Stimulated activated effector memory CD8-positive, alpha-beta T cell treated with anti-CD3 and anti-CD28 coated beads, Interleukin-12 subunit alpha, Interleukin-12 subunit beta, amount 100 ng/mL, for 72 hours (primary cell): ENCODE measurements at places on chromosomes 12 and 14.

DNA sequence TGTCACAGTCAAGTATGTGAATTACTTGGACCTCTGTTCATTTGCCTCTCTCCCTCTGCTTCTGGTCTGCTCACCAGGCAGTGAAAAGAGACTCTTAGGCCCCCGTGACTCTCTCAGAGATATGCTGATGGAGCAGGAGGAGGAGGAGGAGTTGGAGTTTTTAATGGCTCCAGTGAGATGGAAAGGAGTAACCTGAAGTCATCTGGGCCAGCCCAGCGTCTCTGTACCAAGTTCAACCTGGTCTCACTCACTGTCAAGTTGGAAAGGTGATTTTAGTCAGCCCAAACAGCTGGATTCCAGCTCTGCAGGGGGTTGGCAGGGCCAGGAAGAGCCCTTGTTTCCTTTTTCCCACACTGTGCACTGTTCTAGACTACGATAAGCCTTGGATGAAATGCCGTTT lies 48.6 kb downstream of the SH2B3 start:
- DNase-seq, result no peak

DNA sequence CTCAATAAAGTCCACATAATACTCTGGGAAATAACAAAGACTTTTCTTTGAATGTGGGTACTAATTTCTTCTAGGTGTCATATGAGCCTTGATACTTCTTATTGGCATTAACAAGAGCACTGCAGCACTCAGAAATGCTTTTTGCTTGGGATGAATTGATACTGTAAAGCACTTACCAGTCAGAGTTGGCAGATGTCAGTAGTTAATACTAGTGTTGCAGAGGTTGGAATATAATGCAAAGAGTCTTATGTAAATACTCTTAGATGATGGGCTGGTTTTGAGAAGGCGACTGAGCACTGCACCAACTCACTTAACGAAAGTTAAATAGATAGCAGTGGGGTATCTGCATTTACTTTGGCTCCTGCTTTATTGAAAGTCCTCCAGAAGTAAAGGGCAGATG lies 25.6 kb upstream of the MBIP start:
- no peak for DNase-seq

- DNase-seq, result no peak
These were observed 8.4 kb upstream of the SIX1 start for GRCh38 chr14:60657456-60658210.

DNA sequence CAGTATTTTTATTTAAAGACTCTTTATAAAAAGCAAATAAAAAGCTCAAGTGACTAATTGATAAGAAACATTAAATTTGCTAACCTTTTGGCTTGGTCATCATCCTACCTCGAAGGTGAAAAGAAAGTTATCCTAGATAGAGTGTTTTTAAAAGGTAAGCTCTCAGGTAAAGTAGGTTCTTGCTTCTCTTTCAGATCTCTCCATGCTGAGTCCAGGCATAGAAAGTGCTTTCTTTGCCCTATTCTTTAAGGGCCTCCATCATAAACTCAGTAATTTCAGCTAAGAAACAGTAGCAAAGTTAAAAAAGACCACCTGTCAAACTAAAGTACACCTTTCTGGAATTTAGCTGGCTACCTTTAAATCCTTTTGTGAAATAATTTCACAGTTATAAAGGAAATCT lies 20.6 kb upstream of the ANHX start:
- DNase-seq, result no peak

GRCh38 chr12:102951841-102952240 lies 5.6 kb upstream of the ASCL1 start:
- DNase-seq, result no peak

DNA sequence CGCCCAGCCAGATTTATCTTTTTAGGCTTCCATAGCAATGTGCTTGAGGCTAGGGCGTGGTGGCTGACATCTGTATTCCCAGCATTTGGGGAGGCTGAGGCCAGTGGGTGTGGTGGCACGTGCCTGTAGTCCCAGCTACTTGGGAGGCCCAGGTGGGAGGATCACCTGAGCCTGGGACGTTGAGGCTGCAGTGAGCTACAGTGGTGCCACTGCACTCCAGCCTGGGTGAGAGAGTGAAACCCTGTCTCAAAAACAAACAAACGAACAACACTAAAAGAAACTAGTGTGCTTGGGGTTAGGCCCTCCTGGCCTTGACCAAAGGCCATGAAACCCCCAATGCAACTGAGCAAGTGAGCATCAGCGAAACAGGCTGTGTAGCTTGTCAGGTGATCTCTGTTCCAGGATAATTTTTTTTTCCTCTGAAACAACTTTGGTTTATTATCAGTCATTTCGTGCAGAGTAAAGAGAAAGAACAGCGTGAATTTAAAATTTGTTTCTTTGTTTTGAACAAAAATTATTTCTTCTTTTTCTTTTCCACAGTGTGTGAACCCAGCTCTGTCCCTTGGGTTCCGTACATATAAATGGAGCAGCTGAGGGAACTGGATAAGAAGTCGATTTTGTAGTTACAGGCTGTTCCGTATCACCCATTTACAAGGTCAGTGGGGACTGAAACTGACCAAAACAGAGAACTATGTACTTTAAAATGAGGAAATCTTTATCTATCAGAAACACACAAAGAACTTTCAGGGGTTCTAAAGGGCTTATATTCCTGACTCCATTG lies 8.8 kb upstream of the TUBA1C start:
- no peak for DNase-seq

DNA sequence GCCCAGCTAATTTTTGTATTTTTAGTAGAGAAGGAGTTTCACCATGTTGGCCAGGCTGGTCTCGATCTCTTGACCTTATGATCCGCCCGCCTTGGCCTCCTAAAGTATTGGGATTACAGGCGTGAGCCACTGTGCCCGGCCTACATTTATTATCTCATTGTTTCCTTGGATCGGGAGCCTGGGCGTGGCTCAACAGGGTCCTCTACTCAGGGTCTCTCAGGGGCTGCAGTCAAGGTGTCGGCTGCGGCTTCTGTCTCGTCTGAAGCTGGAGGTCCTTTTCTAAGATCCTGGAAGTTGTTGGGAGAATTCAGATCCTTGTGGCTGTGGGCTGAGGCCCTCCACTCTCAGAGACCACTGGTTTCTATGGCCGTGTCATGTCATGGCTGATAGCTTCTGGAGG lies 65.5 kb upstream of the SCN8A start:
- no peak for DNase-seq

DNA sequence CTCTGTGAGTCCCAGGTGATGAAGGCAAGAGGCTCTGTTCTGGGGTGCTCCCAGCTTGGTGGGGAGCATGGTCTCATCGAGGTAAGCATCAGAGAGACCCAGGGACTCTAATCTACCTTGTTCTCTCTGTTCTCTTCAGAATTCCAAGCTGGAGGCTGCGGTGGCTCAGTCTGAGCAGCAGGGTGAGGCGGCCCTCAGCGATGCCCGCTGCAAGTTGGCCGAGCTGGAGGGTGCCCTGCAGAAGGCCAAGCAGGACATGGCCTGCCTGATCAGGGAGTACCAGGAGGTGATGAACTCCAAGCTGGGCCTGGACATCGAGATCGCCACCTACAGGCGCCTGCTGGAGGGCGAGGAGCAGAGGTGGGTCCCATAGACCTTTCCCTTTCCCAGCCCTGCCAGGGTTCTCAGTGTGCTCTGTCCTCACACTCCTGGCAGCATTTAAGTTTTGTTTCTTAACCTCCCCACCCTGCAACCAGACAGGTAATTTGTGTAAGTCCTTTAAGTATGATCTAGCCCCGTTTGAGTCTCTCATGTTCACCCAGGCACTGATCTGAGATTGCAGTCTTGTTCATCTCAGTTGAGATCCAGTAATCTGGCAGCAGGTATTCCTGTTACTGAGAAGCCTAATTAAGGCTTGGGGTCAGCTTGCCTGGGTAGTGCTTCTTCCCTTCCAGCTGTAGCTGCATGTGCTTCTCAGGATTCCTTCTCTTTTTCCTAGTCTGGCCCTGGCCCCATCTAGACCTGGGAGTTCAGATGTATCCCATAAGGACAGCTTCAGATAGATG lies 14.8 kb upstream of the KRT81 start:
- DNase-seq, result no peak

- no peak for DNase-seq
These were observed 12.2 kb downstream of the PYM1 start for GRCh38 chr12:55915482-55915859.

DNA sequence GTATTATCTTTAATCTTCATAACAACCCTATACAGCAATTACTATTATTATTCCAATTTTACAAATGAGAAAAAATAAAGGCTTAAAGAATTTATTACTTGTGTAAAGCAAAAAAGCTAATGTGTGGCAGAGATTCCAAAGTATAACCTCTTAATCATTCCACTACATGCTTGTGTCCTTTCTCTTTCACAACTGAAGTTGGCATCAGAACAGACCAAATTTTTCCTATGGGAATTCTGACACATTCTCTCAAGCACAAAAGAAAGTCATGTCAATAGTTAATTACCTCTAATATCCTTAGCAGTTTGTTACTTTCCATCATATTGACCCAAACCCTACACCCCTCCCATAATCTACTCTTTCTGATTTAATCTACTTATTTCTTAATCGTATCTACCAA lies 86.7 kb downstream of the BCL2L14 start:
- DNase-seq, result no peak

GRCh38 chr12:85322715-85323114 lies 42.7 kb downstream of the ALX1 start:
- no peak for DNase-seq

DNA sequence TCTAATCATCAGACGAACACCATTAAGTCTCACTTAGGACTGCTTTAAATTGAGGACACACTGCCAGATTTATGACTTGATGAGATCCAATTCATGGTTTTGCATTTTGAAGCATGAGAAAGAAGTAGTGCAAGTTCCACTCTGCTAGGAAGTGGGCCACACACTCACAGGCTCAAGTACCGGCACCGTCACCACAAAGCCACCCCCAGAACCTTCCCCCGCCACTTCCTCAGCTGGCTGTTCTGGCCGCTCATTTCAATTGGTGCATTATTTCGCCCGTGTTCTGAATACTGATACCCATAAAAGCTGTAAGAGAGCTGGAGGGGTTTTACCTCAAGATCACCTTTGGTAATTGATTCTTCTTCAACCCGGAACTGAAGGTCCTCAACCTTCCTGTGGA lies 70.1 kb downstream of the CLIP1 start:
- no peak for DNase-seq

DNA sequence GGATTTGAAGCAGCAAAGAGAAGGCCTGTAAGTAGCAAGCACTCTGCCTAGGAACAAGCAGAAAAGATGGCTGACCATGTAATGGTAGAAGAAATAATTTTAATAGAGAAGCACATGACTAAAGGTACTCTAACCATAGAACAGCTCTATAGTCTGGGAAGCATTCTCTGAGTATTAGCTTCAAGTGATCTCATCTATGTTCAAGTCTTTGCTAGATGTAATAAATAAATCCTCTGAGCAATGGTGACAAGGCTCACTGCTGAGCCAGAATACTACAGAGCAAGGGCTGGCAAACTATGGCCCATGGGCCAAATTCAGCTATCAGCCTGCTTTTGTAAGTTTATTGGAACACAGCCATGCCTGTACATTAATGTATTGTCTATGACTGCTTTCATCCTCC lies 84.8 kb downstream of the PEBP1 start:
- DNase-seq, result no peak

DNA sequence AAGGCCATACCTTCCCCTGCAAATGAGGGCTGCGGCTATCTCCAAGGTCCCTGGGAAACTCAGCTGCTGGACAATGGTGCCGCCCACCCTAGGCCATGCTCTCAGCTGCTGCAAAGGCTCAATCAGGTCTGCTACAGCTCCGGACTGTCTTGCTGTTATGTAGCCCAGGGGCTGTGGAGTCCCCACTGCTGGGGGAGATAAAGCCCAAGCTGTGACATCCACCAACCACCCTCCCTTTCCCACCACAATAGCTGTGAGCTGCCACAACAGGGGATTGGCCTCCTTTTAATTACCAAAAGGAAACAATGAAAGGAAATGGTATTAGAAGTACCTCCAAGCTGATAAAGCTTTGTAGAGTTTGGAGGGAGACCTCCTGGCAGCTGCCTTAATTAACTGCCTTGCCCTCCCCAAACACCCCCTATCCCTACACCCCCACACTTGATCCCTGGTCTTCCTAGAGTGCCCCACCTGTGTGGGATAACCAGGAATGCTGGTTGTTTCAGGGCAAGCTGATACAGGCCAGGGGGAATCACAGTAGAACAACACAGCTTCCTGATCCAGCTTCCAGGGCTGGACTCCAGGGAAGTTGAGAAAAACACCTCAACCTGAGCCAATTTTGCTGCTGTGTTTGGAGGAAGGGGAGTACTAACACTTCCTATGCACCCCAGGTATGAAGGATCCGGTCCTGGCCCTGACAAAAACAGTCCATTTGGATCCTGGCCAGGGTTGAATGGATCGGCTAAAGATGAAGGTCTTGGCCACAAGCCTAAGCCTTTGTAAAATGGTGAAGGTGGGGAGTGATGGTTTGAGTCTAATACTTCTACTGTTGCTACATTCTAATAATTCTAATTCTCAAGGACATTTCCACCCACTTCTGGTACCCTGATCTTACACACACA lies at the start of gene VWF:
VWF (minus strand) TSS at position 260 of the 899 bp plus-strand sequence. CDS start 1,474 bp downstream, outside the sequence.
- no peak for DNase-seq

DNA sequence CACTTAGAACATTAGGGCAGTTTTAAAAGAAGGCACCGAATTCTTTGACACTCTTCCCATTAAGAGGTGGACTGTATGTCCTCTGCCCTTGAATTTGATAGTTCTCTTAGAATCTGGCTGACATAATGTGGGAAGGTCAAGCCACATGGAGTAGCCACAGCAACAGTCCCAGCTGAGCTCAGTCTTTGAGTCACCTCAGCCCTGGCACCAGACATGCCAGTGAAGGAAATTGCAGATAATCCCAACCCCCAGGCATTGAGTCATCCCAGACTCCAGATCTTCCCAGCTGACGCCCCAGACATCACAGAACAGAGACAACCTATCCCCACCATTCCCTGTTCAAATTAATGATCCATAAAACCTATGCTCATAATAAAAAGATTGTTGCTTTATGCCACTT lies 83.4 kb downstream of the GTF2A1 start:
- no peak for DNase-seq

DNA sequence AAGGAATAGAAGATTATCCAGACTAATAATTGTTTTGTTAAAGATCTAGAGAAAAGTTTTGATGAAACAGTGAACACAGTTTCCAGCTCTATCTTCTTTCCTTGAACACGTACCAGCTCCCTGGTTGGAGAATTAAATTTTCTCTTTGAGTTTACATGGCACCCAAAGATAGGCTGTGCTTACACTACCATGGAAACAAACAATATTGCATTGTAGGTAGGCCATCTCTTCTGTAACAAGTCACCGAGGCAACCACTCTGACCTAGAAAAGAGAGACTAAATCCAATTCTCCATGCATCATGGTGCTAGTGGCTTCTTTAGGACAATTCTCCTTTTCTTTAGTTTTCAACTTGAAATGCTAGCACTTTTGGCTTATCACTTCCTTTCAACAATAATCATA lies 9.9 kb downstream of the BMAL2 start:
- DNase-seq, result no peak

DNA sequence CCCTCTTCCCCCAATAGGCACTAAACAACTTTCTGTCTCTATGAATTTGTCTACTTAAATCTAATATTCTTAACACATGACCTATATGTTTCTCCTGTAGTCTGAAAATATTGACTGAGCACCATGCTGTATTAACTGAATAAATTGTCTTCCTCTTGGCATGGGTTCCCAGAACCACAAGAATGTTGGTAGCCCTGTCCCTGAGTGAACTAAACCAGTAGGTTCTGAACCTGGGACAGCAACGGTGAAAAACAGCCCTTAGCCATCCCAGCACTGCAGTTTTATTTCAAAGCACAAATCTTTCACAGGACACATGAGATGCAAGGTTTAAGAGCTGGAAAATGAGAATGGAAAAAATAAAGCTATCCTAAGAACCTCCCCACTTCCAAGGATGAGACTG lies 20.4 kb upstream of the HSP90B1 start:
- DNase-seq, result no peak
